ENCODE measurements at places on chromosomes 11 and 22.

GRCh38 chr22:20226760-20227350, 41.3 kb downstream of the RTN4R start:
- DNase-seq, result no peak

DNA sequence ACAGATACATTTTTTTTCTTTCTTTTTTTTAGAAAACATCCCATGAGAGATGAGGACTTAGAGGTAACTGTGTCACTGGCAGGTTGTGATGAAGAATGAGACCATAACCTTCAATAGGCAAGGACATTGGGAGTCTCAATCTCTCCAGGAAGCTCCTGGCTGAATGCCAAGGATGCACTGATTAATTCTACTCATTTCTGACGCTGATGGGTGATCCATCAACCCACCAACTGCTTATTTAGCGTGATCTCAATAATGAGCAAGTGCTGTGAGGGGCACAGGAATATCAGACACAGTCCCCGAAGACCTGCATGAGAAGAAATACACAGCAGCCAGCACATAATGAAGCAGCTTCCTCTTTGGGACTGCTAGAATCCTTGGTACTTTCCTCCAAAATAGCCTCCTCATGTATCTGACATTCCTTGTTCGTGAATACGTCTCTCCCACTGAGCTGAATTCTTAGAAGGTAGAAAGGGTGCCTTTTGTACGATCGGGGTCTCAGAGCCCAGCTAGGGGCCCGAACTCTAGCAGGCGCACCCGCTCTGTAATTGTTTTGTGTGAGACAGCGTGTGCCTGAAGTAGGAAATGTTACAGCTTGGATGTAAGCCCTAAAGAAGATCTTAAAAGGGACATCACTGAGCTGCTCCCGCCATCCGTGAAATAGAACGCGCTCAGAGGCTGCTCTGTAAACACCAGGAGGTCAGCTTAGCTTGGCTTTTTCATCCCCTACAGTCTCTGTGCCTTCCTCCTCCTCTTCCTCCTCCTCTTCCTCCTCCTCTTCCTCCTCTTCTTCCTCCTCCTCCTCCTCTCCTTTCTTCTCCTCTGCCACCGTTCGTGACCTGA, 7.2 kb downstream of the CLMP start:
- DNase-seq, result no peak

- peak; percentile 22 for DNase-seq
Observed at GRCh38 chr22:42397332-42398249, 34.6 kb downstream of the NFAM1 start.

DNA sequence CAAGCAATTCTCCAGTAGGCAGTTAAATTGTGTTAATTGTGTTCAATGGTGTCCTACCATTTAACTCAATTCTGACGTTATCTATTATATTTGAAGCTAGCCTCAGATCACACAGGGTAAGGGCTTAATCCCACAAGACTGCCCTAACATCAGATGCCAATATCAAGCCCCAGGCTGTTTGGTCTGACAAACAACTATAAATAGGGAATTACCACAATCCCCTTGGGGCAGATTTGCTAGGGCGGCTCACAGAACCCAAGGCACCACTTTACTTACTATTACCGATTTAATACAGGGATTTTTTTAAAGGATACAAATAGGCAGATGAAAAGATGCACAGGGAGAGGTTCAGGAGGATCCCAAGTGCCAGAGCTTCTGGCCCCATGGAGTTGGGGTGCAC, 678.4 kb downstream of the OPCML start:
- no peak for DNase-seq

- no peak for DNase-seq
Observed at GRCh38 chr11:32168924-32169323, 78.0 kb downstream of the RCN1 start.

DNA sequence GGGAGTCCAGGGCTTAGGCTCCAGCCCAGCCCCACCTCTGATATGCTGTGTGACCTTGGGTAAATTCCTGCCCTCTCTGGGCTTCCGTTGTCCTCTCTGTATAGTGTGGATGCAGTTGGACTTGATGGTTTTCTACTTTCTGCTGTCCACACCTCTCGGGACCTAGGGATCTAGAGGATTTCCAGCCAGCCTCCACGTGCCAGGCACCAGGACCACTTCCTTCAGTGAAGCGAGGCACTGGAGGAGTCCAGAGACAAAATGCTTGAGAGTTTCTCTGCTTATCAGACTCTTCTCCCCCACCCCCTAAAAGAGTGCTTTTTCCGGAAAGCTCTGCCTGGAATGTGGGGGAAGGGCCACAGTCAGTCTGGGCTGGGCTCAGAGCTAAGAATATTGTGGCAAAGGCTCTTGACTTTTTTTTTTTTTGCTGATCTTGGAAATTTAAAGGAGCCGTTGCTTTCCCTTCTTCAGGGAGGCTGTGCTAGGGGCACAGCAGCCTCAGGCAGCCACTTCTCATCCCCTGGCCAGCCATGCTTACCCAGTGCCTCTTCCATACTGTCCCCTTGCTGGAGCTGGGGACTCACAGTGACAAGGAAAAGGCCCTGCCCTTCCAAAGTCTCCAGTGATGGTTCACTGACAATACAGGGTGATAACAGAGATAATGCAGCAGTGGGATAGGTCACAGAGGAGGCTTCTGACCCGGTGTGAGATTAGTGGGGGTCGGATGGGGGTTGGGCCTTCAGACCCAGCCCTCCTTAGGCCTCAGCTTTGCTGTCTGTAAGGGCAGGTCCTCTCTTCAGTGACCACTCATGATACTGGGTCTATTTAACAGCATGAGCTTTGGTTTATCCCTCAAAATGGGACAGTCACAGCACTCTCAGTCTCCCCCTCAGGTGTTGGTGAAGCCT, 2.9 kb upstream of the SERPINH1 start:
- no peak for DNase-seq

DNA sequence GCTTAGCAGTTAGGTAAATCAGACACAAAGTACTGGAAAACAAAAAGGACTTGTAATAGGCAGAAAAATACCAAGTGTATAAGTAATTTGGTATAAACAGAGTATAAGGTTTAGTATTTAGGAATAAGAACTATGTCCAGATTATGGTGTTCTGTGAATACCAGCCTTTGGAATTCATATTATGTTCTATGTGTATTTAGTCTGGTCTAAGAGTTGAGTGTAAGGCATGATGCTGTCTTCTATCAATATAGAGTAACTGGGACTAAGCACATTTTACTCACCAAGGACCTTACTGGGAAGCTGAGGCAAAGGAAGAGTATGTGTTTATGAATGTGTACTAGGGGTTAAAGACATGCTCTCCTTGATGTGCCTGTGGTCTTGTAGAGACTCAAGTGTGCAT, 9.5 kb downstream of the SDHD start:
- DNase-seq, result no peak

DNA sequence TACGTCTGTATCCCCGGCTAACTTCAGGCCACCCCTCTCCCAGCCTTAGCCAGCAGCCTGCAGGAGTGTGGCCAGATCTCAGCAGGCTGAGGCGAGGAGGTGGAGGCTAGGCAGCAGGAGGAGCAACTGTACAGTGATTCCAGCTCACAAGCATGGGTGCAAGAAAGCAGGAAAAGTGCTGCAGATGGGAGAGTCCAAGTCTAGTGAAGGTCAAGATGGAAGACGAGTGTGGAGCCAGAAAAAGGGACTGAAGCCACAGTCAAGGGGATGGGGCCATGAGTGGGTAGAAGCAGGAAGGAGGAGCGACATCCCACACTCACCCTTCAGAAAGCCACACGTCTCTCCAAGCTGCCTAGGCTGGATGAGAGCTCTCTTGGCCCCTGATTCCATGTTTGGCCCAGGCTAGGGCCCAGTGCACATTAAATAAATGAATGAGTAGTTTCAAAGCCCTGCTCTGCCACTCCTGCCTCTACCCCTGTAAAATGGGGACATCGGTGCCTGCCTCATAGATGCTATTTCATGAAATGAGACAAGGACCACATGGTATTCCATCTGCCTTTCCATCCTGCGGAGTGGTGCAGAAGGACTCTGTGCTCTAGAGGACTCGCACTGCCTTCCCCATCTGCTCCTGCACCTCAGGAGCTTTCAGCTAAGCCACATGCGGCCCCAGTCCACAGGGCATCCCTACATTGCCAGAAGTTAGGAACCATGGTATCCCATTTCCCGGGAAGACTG, 2.9 kb downstream of the YDJC start:
- DNase-seq, result no peak

DNA sequence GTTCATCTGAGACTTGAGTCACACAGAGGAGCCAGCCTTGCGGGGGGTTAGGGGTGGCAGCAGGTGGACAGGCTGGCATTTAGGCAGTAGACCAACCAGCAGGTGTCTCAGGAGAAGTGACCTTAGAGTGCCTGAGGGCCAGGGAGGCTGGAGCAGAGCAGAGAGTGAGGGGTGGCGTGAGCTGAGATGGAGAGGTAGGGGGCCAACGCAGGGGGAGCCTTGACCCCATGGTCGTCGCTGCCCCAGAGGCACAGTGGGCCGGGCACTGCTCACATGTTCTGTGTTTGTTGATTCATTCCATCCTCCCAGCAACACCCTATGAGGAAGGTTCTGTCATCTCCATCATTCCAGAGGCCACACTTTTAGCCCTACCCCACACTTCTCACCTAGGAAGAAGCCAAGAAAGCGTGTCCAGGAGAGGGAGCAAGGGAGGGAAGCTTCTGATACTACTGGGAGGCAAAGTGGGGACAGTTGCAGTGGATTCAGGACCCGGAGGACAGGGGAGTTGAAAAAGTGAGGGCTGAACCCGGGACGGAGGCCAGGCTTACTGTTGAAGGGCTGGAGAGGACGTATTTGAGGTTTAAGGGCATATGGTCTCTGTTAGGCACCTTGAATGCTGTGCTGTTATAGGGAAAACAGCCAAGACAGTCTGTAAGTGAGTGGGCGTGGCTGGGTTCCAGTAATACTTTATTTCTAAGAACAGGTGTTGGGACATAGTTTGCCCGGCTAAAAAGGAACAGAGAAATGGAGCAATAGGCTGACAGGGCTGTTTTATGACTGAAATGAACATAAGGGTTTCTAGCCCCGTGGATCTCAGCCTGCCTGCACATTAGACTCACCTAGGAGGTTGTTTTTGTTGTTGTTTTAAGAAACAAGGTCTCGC, 7.3 kb downstream of the SART1 start:
- no peak for DNase-seq

DNA sequence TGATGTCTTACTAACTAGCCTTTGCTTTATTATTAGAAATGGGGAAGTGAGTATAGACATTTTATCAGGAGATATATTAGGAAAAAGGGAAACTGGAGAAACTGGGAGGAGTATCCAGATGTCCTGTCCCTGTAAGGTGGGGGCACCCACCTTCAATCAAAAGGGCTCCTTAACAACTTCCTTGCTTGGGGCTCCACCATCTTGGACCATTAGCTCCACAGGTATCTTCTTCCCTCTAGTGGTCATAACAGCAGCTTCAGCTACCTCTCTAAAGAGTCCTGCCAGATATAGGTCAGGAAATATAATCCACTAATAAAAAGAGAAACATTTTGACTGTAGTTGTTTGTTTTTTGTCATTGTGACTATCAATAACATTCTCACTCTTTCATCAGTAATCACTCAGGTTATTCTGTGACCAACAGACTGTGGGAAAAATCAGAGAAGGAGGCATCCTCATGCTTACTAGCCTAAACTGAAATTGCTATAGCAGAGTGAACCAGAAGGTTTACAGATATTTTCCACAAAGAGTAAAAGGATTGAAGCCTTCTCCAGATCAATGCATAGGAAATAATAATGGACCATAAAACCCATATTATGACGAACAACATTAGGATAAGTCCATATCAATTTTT, 10.4 kb downstream of the OR51B4 start:
- DNase-seq, result no peak

DNA sequence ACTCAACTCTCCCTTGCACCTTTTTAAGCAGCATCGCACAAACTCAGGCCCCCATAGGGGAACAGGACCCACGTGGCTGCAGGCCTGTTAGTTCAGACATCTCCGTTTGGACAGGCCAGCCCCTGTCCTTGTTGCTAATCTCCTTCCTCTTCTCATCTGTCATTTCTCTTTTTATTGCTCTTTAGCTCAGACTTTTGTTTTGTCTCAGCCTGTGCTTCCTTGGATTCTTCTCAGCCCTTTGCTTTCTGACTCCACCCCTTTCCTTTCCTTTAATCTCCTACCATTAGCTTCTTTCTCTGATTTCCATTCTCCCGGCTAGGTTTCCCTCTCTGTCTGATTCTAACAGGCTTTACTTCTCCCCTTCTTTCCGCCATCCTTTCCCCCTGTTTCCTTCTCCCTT, 68.7 kb downstream of the SCN3B start:
- no peak for DNase-seq

GRCh38 chr11:18798799-18799469, 7.3 kb upstream of the PTPN5 start:
- no peak for DNase-seq

- DNase-seq, result no peak
Observed at GRCh38 chr11:27201454-27202302, 161.1 kb downstream of the BBOX1 start.

DNA sequence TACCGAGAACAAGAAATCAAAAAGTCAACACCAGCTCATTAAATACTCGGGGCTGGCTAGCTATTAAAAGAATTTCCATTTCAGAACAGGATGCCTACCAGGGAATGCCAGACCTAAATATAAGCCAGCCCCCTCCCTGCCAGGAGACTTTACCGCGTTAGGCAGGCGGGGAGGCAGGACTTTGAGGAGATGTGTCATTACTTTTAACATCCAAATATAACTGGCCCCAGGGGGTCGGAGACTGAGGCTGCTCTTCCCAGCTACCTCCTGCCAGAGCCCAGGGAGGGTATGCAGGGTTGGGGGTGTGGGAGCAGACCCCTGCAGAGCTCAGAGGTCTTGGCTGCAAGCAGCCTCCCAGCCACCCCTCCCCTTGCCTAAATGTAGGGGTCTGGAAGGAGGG, 183.5 kb downstream of the DSCAML1 start:
- no peak for DNase-seq

DNA sequence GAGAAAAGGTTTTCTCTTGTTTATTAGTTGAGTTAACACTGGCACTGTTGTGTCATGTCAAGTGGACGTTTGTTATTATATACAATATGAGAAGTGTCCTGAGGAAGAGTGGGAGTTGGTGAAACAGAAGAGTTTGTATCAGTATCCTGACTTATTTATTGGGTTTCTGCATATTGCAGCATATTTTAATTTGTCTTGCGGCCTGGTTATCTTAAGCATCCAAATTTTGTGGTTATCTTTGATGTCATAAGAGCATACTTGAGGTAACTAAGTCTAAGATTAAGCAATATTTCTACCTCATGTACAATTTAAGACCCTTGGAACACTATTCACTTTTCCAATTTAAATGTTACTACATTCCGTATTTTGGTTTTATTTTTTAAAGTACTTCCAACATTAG, 103.5 kb downstream of the DDX10 start:
- no peak for DNase-seq

GRCh38 chr11:1338201-1339065, 29.0 kb upstream of the TOLLIP start:
- DNase-seq, result peak; percentile 26
